Chondrocyte (in vitro differentiated cells): ENCODE measurements at places on chromosomes 4 and X. TPM values are rescaled to one million over a fixed set of nuclear protein-coding genes. Genes with fewer than 3 reads are reported as not detected.

The NDNF gene
- 0.22 to 0.54 TPM (median 0.35 TPM) in 3 replicates for total RNA-seq

DNA sequence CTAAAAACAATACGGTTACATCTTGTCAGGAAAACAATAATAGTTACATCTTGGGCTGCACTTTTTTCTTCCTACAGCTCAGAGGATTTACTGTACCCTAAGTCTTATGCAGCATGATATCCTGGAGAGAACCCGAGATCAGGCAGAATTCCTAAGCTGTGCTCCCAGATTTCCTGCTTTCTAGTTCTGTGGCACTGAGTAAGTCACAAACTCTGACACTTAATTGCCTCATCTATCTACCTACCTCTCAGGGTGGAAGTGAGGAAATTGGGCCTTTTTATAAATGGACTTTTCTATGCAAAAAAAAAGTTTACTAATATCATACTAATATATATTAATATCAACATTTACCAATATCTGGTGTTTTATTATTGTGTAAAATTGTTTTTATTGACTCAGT is 438.5 kb downstream of the INPP4B start:
- DNase-seq = no peak

DNA sequence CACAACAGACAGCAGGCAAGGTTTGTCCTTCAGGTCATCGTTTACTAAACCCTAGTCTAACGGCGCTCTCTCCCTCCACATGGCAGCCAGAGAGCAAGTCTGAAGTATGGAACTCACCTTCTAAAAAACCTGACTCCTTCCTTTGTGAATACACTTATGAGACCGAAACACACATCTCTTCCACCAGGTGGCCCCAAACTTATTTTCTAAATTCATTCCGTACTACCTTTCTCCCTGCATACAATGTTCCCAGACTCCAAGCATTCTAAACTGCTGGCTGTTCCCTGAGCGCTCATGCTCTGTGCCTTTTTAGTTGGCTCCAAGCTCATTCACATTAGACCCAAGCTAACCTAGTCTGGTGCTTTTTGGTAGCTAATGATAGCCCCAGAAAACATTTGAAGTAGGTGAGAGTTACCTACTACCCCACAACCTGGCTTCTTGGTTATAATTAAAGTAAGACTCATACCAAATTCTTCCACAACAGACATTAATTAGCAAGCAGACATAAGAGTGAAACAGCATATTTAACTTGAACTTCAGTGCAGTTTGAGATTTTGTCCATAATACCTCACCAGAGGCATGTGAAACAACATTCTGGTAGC is 67.6 kb upstream of the DCLK2 start:
- no peak for DNase-seq

GRCh38 chr4:188372829-188373228 is 233.6 kb downstream of the TRIML1 start:
- no peak for DNase-seq

The NALF2 gene
- not detected in 3 replicates for total RNA-seq

GRCh38 chr4:153273751-153274150 is 69.5 kb downstream of the TRIM2 start:
- no peak for DNase-seq

- DNase-seq = no peak
Measured at GRCh38 chrX:53188763-53189162, 36.2 kb downstream of the KDM5C start.

GRCh38 chr4:78131403-78131802 is 74.3 kb downstream of the FRAS1 start:
- DNase-seq = no peak

DNA sequence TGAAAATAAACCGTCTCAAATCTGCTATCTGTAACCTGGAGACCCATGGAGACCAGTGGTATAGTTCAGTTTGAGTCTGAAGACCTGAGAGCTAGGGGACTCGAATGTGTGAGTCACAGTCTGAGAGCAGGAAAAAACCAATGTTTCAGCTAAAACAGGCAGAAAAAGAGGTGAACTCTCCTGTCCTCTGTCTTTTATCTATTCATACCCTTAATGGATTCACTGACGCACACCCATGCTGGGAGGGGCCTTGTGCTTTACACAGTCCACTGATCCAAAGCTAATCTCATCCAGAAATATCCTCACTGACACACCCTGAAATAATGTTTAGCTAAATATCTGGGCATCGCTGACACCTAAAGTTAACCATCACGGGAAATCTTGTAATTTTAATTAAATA is 297.9 kb downstream of the GPM6A start:
- DNase-seq = no peak

DNA sequence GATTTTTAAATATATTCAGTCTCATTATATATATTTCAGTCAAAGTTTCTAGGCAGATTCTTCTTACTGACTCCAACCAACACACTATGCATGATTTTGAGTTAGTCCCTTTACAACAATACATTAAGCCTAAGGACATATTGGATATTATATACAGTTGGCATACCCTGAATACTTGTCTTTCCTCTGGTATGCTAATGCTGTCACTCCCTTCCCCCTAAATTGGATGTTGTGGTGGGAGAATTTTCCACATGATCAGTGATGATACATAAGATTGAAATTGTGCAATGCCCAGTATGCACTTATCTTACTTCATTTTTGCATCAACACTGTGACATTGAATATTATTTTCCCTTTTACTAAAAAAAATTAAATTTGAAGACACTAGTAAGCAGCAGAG is 935.2 kb downstream of the PCDH7 start:
- DNase-seq = no peak

- no peak for DNase-seq
Measured at GRCh38 chrX:79452881-79453280, 85.7 kb upstream of the ITM2A start.

The H2BW2 gene
- total RNA-seq = 0.59 TPM in 1 of 3 replicates, not detected in the others

DNA sequence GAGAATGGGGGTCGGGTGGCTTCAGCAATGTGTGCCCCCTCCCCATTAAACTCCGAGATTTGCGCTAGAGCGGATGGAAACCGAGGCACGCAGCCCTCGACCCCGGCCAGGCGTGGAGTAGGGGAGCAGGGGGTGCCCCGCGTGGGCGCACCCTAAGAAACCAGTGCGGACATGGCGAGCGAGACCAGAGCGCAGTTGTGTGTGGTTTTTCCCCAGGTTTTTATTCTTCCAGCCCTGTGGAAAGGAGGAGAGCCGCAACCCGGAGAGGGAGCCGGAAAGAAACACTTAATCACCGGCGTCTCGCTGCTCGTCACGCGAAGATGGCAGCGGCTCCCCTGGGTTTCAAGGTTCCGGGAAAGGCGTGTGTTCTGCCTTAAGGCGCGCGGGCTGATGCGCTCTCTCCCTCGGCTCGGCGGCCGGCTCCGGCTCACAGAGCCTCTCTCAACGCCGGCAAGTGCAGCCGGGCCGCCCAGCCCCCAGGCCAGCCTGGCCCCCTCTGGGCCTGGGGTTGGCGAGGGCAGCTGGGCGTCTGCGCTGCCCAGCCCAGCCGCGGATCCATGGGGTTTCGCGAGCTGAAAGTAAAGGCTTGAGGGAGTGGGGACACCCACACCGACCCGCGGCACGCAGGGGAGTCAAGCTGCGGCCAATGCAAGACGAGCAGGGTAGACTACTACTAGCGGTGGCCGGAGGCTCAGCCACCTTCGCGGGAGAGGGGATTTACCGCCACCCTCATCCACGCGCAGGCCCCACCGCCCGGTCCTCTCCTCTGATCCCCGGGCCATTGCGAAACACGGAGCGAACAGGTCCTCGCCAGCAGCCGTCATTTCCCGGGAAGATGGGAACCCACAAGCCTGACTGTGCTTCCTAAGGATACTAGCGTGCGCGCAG is 74.0 kb upstream of the BCOR start:
- DNase-seq = peak; percentile 91

- no peak for DNase-seq
Measured at GRCh38 chrX:116278826-116279225, 108.3 kb downstream of the AGTR2 start.

DNA sequence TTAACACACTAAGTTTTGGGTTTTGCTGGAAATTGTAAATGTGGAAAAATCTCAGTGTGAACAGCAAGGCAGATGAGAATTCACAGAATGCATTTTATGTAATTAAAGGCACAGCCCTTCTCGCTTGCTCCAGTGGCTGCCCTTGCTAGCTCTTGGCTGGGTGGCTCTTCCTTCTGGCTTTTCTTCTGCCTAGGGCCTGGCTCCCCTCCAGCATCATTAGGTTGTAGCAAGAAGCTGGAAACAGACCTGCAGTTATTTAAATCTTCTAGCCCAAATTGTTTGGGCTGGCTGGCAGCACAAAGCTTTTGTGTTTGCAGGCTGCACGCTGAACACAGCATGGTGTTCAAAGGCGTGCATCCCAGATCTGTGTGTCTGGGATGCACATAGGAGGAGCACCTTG is 56.5 kb downstream of the LIMCH1 start:
- no peak for DNase-seq

GRCh38 chr4:148514581-148514980 is 72.4 kb upstream of the NR3C2 start:
- no peak for DNase-seq

- DNase-seq = no peak
Measured at GRCh38 chrX:4225086-4225485, 511.6 kb upstream of the PRKX start.

GRCh38 chr4:33722800-33723516 is 2521.4 kb downstream of the ARAP2 start:
- no peak for DNase-seq

- DNase-seq = no peak
Measured at GRCh38 chr4:61036071-61036684, 163.9 kb upstream of the ADGRL3 start.

The GPRASP3 gene
- 2.5 to 3.8 TPM (median 3.2 TPM) in 3 replicates for total RNA-seq

DNA sequence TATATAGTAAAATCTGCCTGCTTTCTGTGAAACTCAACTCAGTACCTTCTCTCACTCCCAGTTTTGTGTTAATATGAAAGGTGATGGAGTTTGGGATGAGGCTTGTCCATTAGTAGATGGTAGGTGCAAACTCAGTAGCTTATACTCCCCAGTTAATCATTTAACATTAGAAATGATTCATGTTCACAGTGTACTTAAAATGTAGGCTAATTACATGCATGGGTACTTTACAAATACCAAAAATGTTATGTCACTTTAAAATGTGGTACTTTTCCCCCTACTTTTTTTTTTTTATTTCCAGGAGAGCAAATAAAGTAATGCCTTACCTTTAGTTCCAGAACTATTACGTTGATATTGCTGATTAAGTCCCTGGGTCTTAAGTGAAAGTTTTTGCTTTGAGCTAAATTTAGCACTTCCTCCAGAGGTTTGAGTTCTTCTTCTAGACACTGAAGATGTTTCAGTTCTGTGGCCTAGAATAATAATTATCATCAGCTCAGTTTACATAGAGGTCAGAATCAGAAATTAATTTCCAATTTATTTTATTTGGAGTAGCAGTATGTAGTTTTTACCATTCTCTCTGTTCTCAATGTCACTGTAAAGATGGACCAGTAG is 3.0 kb downstream of the IL2 start:
- DNase-seq = no peak

DNA sequence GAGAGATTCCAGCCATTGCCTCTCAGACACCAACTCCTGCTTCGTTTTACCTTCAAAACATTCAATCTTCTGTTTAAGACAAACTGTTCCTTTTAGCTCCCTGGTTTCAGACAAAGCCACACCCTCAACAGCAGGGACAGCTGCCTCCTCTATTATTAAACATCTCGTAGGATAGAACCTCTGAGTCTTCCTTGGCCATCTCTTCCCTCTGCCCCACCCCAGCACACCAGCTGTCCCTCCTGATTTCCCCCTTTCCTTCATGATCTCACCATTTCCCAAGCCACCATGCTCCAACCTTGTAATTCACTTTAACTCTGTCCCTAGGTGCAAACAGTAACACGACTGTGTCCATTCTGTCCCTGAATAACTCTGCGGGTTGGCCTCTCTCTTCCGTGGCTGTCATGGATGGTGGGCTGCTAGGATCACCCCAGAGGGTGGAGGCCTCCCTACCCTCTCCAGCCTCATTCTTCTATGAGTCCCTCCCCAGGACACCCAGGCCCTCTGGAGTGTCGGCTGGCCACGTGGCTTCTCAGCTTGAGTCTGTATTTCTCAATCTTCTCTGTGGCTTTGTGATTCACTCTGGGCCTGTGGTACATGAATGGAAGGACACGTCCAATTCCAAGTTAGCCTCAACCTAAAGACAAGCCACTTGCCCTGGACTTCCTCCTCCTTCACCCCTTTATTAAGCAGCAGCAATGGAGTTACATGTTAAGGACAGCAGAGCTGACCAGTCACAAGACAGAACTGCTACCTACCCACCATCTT is 349.9 kb downstream of the FBXW7 start:
- no peak for DNase-seq

GRCh38 chrX:18574591-18574990 is 97.3 kb downstream of the RS1 start:
- DNase-seq = no peak

GRCh38 chr4:154707877-154708276 is 35.9 kb upstream of the LRAT start:
- no peak for DNase-seq

DNA sequence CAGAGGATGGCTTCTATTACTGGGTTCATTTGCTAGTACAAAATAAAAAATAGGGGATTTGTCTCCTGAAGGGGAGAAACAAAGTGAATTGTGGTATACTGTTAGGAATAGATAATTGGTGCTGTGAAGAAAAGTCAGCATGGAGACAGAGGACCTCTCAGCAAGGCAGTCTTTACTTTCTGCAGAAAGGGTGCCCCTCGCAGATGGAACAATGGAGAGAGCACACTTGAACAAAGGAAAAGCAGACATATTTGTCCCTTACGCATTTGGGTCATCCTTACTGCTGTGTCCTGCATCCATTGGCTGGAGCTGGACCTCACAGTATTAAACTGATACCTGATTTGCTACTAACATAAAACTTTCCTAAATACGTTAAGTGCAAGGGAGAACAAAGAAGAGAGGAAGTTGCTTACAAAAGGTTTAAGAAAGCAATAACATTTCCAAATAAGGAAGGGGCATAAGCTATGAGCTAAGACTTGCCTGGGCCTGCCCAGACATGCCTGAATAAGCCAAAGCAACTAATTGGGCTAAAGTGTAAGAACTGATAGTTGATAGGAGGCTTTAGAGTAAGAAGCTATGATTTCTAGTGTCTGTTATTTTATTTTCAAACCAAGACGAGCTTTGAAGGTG is 83.8 kb downstream of the CCKAR start:
- DNase-seq = no peak

The NKRF gene
- 7.8 to 8.3 TPM (median 8.0 TPM) in 3 replicates for total RNA-seq
